ENCODE measurements at places on chromosomes 5 and 9.
A peak's percentile ranks its signal among the peaks of the same experiment; 100 is the strongest.

GRCh38 chr5:167816354-167816753 lies 475.1 kb upstream of the WWC1 start:
- no peak for DNase-seq

GRCh38 chr9:122227575-122227900 lies 1.2 kb downstream of the LHX6 start:
- DNase-seq: no peak

DNA sequence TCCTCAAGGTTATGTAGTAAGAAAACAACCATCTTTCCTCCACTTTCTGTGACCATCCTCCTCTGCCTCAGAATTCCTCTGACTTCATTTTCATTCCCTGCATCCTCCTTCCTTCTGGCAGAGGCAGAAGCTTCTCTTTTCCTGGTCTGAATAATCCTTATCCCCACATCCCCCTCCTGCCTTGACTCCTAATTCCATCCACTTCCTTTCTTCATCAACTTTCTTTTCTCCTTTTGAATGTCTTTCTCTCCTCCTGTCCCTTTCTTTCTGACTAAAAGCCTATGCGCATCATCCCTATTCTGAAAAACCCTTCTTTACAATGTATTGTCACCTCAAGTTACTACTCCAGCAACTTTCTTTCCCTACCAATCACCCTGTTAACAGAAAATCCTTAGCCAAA lies 79.0 kb downstream of the CDO1 start:
- no peak for DNase-seq

- DNase-seq: peak; percentile 18
Measured at GRCh38 chr5:74660140-74660539, 19.6 kb upstream of the ENC1 start.

DNA sequence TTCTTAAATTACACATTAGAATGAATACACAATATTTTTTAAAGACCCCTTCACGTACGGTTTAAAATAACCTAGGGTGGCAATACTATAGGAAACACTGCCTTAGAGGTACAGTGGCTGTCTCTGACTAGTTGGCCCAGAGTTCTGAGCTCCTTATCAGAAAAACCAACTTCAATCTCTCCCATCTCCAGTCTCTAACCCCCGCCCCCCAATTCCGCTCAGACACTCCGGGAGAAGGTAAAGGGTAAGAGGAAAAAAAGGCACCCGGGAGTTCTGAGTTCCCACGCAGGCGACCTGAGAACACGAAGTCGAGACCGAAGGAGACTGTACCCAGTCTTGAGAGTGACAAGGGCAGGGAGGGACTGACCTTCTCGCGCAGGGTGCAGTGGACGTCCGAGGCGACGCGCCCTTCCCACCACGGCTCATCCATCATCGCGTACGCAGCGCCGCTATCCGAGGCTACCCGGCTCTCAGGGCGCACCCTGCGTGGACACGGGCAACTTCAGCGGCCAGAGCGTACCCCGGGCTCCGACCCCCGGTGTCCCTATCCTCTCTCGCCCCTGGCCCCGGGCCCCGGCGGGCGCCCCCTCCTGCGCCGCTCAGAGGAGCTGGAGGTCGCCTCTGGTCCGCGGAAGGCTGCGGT lies 752 bp downstream of the CCNJL start:
- DNase-seq: no peak

GRCh38 chr9:137077758-137078693 lies 709 bp downstream of the UAP1L1 start:
- DNase-seq: no peak

GRCh38 chr9:120109242-120109641 lies 470.7 kb downstream of the CDK5RAP2 start:
- no peak for DNase-seq

DNA sequence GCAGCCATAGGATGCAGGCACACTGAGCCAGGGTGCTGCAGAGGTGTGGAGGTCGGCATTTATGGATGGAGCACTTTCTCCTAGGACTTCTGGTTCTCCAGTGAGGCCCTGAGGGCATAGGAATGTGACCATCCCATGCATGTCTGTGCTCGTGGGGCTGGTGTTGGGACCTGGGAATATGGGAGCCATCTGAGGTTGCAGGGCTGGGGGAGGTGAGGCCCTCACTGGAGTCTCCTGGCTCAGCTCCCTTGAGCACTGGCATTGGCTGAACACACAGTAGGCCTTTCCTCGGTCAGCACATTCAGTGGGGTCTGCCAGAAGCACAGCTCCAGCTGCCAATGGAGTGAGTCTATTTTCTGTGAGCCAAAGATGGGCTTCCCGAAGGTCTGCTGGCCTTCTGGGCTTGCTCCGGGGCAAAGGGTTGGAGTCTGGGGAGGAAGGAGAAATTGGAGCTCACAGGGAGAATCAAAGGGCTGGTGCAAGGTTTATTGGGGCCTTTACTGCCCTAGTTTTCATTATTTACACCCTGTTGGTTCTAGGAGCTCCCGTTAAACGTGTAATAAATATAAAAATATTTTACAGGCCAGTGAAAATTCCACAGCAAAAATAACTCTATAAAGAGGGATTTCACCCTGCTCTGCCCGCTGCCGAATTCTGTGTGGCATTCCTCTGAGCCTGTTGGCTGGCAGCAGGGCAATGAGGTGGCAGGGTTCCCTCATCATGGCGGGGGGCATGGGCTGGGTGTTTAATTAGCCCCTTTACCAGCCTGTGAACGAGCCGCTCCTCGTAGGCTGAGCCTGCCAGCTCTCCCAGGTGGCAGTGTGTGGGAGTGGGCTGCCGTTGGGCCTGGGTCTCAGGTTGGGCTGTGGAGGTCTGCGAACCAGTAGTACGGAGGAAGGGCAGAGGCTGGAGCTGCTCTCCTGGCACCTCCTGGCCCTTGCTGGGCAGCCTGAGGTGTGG lies 31.6 kb upstream of the PITX1 start:
- DNase-seq: no peak

DNA sequence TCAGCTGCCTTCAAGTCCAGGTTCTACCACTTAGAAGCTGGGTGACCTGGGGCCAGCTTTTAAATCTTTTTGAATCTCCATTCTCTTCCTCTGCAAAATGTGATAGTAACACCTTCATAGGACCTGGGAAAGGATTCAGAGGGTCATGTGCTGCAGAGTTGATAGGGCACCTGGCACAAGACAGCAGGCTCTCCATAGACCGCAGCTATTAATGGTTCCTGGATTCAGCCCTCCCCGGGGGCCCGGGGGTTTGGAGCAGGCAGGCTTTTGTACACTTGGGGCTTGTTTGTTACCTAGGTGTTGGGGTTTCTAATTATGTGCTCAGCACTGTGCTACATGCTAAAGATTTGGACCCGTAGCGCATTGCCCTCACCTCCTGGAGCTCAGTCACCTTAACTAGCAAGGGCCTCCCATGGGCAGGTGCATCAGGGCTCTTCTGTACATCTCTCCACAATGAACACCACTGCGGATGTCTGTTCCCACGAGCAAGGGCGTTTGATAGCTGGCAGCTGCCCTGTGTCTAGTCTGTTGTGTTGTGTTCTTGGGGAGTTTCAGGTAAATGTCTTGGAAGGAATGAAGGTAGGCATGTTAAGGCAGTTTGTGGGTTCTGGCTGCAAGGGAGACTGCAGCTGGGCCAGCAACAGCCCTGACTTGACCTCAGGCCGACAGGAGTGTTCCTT lies 12.1 kb downstream of the PRRC2B start:
- no peak for DNase-seq

DNA sequence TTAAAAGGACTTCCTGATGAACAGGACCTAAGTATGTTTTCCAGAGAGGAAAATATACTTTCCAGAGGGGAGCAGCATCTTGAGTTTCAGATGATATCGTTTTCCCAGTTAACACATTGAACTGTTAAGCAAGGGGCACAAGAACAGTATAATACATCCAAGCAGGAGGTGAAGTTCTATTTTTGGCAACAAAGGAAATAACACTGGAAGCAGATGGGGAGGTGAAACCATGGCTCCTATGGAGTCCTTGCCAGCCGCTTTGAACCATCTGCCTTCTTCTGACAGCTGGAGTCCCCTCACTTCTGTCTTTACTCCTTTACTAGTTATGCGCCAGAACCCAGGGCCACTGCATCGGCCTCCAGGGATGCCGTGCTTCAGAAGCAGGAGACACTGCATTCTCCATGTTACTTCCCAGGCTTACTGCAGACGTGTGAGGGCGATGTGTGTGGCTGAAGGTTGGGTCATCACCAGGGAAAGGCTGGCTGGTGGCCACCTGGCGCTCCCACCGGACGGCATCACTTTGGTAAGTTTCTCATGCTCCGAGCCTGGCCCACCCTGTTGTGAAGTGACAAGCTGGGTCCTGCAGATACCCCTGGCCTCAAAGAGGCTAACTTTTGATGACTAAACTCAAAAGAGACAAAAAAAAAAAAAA lies 77.8 kb downstream of the TTLL11 start:
- no peak for DNase-seq

GRCh38 chr5:1897816-1898450 lies 15.2 kb upstream of the IRX4 start:
- no peak for DNase-seq

DNA sequence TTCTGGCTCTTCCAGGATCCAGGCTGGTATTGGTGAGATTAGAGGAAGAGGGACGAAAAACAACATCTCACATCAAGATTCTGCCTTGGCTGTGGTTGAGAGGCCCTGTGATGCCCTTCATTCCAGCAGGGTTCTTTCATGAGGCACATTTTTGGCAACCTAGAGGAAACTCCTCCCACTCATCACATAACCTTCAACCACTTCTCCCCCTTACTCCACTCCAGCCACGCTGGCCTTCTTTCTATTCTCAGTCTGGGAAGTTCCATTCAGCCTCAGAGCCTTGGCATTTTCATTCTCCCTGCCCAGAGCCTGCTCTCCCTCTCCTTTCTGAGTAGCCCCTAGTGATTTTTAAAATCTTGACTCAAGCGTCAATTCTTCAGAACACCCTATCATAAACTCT lies 337.5 kb downstream of the ZSWIM6 start:
- DNase-seq: no peak

GRCh38 chr5:90440644-90441043 lies 31.1 kb upstream of the CETN3 start:
- DNase-seq: no peak

DNA sequence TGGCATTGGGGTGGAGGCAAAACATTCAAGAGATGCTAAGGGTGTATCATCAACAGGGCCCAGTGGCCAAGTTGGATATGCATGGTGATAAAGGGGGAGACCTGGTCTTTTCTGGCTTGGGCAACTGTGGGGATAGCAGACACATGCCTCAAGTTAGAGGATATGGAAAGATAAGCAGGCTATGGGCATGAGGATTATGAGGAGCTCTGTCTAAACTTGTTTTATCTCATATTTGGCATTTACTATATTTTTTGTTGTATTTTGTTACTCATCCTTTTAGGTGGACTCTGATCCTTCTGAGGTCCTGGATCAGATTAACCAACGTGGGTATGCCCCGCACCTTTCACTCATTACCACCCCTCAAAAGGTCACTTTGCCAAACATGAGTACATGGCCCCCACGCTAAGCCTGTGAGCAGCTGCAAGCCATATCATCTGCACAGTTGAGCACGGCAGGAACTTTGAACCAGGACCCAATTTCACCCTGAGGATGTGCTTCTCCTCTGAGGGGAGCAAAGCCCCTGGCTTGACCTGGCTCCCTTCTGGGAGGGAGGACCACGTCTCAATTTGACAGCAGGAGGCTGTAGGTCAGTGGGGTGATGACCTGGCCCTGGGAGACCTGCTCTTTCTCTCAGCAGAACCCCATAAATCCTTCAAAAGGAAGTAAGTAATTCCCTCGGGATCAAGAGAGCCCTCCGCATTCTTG lies 71.1 kb upstream of the CD180 start:
- DNase-seq: no peak

GRCh38 chr5:77337686-77338085 lies 127.2 kb downstream of the PDE8B start:
- DNase-seq: peak; percentile 4

- DNase-seq: peak; percentile 65
Measured at GRCh38 chr5:76942581-76942980, 10.3 kb upstream of the CRHBP start.

GRCh38 chr5:37665889-37666288 lies 174.0 kb downstream of the GDNF start:
- no peak for DNase-seq

- no peak for DNase-seq
Measured at GRCh38 chr5:147286296-147286695, 51.5 kb downstream of the STK32A start.

GRCh38 chr9:136807281-136808074 lies at the start of gene RABL6:
RABL6 (plus strand) TSS chr9:136807948; CDS start chr9:136808197, 249 bp downstream.
- DNase-seq: peak; percentile 69

GRCh38 chr9:129027685-129028191 lies 393 bp downstream of the SH3GLB2 start:
- DNase-seq: peak; percentile 22

- DNase-seq: no peak
Measured at GRCh38 chr9:126692759-126693427, 79.2 kb downstream of the LMX1B start.

- DNase-seq: no peak
Measured at GRCh38 chr5:111681414-111682120, 75.4 kb downstream of the NREP start.

GRCh38 chr9:84922051-84922450 lies 252.5 kb downstream of the NTRK2 start:
- DNase-seq: no peak

GRCh38 chr9:115957585-115957984 lies 196.0 kb upstream of the PAPPA start:
- DNase-seq: peak; percentile 34

GRCh38 chr9:121584421-121584820 lies 67.0 kb upstream of the DAB2IP start:
- DNase-seq: no peak

GRCh38 chr5:111299831-111300432 lies 75.7 kb downstream of the CAMK4 start:
- no peak for DNase-seq

DNA sequence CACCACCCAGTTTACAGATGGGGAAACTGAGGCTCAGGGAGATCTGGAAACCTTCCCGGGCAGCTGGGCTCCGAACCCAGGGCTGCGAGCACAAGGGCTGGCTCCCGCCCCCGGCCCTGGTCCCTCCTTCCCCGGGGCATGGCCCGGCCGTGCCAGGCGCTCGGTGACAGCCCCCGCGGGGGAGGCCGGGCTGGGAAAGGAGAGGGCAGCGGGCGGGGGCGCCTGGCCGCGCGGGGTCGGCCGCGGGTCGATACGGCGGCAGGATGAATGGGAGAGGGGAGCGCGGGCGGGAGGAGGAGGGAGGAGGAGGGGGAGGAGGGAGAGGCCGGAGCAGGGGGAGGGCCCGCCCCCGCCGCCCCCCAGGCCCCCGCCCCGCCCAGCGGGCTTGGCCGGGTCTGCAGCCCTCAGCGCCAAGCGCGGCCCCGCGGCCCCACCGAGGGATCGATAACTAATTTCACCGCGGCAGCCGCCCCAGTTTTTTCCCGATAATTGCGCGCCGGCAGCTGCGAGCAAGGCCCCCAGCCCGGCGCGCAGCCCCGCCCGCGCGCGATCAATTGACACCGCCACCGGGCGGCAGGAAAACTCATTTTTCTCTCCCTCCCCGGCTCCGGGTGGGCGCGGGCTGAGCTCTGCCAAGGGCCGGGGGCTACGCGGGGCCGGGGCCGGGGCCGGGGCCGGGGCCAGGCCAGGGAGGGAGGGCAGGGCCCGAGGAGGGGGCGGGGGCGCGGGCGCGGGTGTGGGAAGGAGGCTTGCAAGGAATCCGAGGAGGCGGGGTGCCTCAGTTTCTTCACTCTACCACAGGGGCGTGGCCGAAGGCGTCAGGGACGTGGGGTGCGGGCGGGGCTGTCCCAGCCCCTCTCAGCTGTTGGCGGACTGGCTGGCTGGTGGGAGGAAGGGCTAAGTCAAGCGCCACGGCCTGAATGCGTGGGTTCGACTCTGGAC lies 52.1 kb downstream of the C9orf50 start:
- DNase-seq: peak; percentile 47

Measured in fibroblast of skin of right quadriceps (primary cell).